ENCODE measurements at places on chromosomes 4 and X. TPM values are rescaled to one million over a fixed set of nuclear protein-coding genes. Genes with fewer than 3 reads are reported as not detected.

Gene SMAD1
- total RNA-seq: 22.1 TPM

Gene VCX3B
- not detected for total RNA-seq

Gene CLOCK
- 10.7 TPM for total RNA-seq

Gene IRS4
- total RNA-seq: not detected

Gene HUWE1
- total RNA-seq: 73.9 TPM

Gene PDGFC
- 39.4 TPM for total RNA-seq

Gene SLC9B2
- 14.8 TPM for total RNA-seq

Gene PDLIM3
- 9.5 TPM for total RNA-seq

Gene RIPPLY1
- total RNA-seq: not detected

Gene ATRX
- total RNA-seq: 77.3 TPM

Gene C4orf51
- total RNA-seq: not detected

Gene CFI
- total RNA-seq: 1.8 TPM

Gene XK
- total RNA-seq: not detected

Gene CDKL5
- 2.2 TPM for total RNA-seq

Gene STK26
- 2.0 TPM for total RNA-seq

Gene PAGE2
- not detected for total RNA-seq

Gene TEX11
- total RNA-seq: not detected

Gene S100G
- total RNA-seq: not detected

Gene JCHAIN
- total RNA-seq: 0.34 TPM

Gene IRAK1
- 31.8 TPM for total RNA-seq

Gene PDZD4
- under 0.01 TPM for total RNA-seq

Gene HSFX2
- 0.32 TPM for total RNA-seq

Gene TMEM150C
- total RNA-seq: under 0.01 TPM

Gene PASD1
- not detected for total RNA-seq

Gene PRR32
- total RNA-seq: not detected

Gene SPINK2
- not detected for total RNA-seq

Gene BEND2
- not detected for total RNA-seq

Gene NAP1L2
- 3.5 TPM for total RNA-seq
